Fibroblast of skin of abdomen (primary cell): ENCODE measurements at places on chromosomes 6 and 20.

DNA sequence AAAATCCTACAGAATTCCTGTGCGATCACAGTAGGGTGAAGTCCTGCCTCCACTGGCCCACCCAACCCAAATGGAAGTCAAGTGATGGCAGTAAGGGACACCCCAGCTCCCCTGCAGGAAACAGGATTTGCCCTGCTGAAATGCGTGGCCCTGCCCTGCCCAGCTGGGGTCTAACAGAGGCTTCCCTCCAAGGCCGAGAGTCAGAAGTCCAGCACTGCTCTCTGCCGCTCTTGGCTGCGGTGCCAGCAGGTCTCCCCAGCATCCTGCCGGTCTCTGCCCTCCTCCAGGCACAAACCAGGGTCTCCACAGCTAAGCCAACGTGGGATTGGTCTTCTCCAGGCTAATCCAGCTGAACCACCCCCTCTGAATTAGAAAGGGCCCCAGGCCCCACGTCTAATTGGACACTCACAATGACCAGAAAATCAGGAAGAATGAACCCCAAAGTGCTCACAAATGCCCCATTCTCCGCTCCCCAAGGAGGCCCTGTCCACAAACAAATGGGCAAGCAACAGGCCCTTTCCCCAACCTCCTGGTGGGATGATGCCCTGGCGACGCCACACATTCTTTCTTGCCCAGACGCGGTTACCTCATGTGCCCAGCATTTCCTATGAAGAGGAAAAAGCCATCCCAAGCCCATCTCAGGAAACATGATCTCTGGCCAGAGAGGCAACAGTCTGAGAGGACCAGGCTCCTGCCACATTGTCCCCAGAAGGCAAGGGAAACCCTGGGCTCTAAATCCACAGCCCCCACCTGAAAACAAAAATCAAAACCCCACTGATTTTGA lies 117.2 kb downstream of the BANF2 start:
- no peak for DNase-seq

- DNase-seq: no peak
These were observed 179.6 kb downstream of the TFAP2C start for GRCh38 chr20:56808732-56809131.

DNA sequence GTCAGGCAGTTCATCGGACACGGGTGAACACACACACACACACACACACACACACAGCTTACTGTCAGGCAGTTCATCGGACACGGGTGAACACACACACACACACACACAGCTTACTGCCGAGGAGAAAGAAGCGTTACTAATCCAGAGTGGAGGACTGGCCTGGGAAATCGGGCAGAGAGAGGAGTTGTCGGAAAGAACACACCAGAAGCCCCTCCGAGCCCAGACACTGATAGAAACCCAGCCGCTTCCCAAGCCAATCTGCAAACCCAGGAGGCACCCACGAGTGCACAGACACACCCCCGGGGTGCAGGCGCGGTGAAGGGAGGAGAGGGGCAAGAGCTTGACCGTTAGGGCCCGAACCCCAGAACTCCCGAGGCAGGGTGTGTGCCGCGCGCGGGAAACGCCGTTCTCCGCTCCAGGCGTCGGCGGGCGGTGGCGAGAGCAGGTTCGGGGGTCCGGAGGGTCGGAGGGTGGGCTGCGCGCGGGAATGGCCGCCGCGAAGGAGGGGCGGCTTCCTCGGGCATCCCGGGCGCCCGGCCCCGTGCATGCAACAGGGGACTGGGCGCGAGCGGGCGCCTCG lies 636 bp downstream of the ELOVL2 start:
- DNase-seq: peak; percentile 25

GRCh38 chr6:15698471-15698870 lies 35.6 kb upstream of the DTNBP1 start:
- DNase-seq: no peak

DNA sequence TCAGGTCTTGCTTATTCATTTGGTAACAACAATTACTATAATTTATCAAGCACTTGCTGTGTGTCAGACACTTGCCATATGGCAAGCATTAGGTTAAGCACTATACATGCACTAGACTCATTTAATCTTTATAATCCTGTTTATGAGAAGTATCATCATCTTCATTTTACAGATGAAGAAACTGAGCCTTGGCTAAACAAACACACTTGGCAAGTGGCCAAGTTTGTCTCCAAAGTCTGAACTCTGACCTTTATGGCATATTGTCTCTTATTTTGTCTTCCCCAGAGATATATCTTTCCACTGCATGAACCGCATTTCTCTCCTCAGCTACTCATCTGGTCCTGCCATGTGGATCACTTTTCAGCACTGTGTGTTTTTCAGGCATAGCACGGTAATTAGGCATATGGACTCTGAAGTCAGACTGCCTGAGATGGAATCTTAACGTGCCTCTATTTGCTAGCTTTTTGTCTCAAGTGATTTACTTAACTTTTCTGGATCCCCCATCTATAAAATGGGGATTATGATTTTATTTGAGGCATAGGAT lies 4.7 kb downstream of the ADGRF5 start:
- DNase-seq: no peak

DNA sequence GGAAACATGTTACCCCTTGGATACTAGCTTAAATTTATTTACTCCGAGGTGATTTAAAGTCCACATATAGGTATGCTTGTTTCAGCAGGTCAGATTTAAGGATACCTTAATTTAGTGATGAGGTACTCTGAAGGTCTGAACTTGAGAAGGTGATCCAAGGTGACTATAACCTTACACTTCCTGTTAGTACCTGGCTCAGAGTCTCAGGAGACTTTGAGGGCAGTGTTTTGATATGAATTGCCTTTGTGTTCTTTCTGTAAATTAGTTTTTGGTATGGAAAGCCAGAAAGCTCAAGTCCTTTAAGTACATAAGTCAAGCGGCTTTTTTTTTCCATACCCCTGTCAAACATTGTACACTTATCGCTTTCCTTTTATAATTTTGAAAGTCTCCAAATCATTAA lies 489.0 kb downstream of the CDKAL1 start:
- no peak for DNase-seq

- no peak for DNase-seq
These were observed 9.3 kb upstream of the SIRPB2 start for GRCh38 chr20:1500496-1500895.

DNA sequence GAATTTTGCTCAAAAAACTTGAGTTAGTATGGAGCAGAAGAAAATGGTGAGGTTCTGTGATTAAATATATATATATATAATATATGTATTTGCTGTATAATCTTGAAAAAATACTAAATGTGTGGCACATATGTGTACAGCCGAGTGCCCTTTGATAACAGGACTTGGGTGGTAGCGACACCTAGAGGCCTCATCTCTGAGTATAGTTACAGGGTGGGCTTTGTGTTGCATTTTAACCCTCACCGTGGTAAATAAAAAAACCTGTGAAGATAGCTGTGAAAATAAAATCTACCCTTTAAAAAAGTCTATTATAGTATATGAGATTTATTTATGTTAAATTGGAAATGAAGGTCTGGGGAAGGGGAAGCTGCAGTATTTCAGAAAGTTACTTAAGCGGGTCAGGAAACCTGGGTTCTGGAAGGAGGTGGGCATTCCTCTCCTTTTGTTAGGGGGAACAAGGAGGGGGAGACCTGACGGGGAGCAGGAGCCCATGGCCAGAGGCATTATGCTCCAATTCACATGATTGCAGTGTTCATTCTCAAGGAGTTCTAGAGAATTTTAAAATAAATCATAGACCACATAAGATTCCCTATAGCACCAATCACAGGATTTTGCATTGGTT lies 82.7 kb downstream of the SH3BGRL2 start:
- peak; percentile 34 for DNase-seq

- DNase-seq: no peak
These were observed 55.5 kb downstream of the TCP11 start for GRCh38 chr6:35085359-35086281.

DNA sequence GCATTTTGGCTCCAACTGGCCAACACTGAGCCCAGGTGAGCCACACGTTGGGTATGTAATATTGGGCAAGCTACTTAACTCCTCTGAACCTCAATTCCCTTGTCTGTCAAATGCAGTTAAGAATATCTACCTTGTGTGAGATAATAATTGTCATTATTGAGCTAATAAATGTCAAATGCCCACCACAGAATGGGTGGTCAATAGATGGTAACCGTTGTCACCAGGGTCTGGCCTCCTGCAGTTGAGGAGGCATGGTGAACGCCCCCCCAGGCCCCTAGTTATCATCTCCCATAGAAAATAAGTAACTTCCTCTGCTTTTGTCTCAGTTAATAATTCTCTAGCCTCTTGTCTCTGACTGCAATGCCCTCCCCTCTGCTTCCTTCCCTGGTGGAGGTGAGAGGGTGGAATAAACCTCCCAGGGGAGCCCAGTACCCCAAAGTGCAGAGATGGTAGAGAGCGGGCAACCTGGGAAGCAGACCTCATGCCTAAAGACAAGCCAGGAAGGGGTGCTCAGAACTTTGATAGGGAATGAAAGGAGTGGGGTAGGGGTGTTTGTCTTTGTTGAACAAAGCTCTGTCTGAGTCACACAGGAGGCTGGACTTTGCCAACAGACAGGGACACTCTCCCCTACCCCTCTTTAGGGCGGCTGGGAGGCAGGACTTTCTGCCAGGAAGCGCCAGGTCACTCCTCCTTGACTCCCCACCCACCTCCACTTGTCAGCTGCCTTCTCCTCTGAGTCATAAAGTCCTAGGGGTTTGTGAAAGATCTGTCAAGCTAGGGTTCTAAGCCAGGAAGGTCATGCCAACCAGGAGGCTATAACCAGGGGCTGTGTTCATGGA lies 1.3 kb upstream of the UNC5CL start:
- DNase-seq: no peak

GRCh38 chr20:44601801-44602204 lies 19.4 kb downstream of the PKIG start:
- DNase-seq: peak; percentile 56

GRCh38 chr6:109458774-109459531 lies 3.4 kb upstream of the MICAL1 start:
- no peak for DNase-seq

- DNase-seq: no peak
These were observed 1.6 kb upstream of the ID4 start for GRCh38 chr6:19835605-19836004.

DNA sequence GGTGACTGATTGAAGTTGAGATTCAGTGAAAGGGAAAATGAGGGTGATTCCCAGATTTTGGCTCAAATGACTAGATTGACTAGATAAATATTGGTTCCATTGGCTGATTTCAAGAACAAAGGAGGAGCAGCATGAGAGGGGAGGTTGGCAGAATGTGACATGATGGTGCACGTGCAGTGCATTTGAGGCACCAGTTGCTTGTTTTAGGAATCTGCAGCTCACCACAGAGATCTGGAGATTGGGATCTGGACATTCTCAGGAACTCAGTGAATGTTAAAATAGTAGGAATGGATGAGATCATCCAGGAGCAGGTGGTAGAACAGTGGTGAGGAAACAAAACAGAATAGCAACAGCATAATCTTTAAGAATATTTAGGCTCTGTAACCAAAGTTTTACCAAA lies 496.3 kb downstream of the DHX35 start:
- DNase-seq: no peak

DNA sequence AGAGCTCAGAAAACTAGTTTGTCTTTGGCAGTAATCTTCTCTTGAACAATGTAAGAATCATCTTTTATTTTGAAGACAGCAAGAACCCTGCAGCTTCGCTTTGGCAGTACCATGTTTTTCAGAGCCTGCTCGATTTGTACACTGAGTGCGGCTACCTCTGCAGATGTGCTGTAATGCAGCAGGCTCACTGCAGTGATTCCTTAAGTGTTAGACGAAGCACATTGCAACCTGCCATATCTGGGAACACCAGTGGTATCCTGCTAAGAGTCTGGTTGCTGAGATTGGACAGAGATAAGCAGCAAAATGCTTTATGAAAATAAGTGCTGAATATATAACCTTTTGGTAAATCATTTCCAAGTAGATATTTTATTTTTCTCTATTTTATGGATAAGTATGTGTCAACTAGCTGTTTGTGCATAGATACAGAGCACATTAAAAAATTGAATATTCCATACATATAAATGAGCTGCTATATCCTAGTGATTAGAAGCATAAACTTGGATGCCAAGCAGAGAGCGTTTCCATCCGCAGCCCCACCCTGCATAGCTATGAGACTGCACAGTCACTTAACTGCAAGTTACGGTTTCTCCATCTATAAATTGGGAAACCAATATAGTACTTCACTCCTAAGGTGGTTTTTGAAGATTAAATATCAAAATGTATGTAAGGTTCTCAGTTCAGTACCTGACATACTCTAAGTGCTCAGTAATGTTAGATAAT lies 328.3 kb downstream of the FARS2 start:
- DNase-seq: no peak

GRCh38 chr6:30744054-30744805 lies at the start of gene IER3:
Gene IER3 (minus strand): TSS chr6:30744547. CDS start chr6:30744518, 29 bp downstream.
- DNase-seq: peak; percentile 96

DNA sequence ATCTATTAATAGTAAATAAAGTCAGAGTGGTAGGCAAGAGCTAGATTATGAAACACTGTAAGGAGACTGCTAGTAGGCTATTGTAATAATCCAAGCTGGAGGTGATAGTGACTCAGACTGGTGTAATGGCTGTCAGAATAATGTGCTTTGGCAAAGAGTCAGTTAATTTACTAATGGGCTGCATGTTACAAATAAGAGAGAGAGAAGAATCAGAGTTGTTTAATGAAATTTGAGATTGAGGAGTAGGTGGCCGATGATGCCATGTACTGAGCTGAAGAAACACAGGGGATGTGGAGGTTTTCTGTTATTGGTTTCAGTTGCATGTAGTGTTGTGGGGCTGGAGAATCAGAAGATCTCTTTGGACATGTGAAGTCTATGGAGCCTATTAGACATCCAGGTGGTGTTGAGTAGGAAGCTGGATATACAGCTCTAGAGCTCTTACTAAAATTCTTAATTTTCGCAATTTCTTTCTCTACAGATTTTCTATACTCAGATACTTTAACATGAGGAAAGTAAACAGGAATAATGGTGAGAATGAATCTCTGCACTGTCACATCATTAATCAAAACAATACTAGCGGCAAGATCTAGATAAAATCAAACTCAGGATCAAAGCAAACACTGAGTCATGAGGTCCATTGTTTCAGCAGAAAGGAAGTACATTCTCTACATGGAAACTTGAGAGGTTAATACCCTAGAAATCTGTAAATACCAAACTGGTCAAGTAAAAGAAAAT lies 167.7 kb downstream of the SIM1 start:
- peak; percentile 89 for DNase-seq

DNA sequence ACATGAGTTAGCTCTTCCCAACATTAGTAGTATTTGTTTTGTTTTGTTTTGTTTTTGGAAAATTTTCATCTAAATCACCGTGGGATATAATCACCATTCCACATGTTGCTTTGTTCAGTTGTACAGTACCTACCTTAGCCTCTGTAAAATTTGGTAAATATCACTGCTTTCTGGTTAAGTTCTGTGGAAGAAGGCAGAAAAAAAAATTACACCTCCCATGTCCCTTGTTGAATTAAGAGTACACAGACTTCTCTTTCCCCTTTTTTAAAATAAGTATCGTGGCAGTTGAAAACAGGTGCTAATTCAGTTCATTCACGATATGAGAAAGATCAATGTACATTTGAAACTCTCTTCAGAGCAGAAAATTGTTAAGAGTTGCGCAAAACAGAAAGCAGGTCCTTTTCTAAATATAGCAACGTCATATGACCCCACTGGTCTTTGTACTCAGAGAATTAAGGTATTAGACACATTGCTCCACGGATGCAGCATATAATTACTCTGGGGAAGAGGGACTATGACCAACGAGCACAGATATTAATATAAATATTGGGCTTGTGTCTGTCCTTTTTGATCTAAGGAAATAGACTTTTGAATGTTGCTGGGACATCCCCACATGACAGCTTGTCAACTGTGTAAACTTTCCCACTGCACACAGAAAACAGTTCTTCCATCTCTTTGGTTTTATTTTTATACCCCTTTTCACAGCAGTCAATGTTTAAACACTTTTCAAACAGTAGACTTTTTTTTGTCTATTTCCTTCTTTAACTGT lies 58.6 kb upstream of the ZNF217 start:
- peak; percentile 5 for DNase-seq
